GOT3 (cell line): ENCODE measurements at places on chromosomes 2 and 18.

GRCh38 chr2:152609699-152610098 is 107.6 kb downstream of the PRPF40A start:
- no peak for DNase-seq

GRCh38 chr2:119010336-119010735 is 68.3 kb downstream of the MARCO start:
- DNase-seq: no peak

DNA sequence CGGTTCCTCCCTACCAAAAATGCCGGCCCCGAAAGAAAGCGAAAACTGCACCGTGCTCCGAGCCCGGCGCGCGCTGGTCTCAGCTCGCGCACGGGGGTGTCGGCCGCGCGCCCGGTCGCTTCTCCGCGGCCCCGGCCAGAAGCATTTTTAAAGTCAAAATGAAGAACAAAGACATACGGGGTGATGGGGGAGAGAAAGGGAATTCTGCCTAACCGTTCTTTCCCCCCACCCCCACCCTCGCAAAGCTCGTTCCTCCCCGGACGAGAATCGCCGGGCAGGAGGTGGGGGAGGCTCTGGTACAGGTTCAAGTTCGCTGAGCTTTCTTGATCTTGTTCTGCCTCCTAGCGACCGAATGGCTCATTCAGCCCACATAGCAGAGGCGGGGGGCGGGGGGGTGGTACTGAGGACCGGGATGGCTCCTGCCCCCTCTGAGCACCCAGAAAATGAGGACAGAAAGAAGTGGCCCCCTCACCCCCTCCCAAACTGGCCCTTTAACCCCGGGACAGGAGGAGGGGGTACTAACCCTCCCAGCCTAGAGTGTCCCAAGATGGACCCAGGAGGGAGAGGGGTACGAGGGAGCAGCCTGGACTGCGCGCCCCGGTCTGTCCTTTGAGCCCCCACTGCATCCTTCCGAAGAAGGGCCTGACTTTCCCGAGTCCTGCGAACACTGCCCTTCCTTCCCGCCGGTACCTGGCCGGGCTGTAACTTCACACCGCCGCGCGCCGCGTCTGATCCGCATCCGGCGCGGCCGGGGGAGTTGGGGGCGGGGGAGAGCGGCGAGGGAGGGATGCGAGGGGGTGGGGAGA is 3.1 kb downstream of the BCL11A start:
- DNase-seq: no peak

DNA sequence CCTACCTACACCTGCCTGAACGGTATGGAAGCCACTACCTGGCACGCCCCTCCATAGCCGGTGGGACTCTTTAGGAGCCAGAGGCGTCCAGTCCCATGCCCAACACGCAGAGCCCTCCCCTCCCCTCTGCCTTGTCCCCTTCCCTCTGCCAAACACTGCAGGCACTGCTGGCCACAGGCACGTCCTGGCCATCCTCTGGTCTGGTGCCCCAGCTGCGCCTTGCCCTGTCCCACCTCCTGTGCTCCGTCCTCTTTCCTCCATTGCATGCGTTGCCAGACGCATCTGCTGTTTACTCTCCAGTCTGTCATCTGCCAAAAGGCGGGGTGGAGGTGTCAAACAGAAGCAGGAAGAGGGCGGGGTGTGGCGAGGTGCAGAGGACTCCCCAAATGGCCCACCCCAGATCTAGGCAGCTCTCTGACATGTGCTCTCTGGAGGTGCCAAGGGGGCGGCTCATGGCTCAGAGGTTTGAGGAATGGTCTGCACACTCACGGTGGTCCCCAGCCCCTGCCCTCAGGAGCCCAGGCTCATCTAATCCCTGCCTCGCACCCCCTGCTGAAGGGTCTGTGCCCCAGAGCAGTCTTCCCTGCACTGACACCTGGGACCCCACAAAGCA is 45.1 kb downstream of the HS6ST1 start:
- DNase-seq: no peak
